ENCODE measurements at places on chromosomes 2 and 18.
A peak's percentile ranks its signal among the peaks of the same experiment; 100 is the strongest.

- no peak for DNase-seq
Measured at GRCh38 chr2:23350041-23350791, 34.8 kb upstream of the KLHL29 start.

DNA sequence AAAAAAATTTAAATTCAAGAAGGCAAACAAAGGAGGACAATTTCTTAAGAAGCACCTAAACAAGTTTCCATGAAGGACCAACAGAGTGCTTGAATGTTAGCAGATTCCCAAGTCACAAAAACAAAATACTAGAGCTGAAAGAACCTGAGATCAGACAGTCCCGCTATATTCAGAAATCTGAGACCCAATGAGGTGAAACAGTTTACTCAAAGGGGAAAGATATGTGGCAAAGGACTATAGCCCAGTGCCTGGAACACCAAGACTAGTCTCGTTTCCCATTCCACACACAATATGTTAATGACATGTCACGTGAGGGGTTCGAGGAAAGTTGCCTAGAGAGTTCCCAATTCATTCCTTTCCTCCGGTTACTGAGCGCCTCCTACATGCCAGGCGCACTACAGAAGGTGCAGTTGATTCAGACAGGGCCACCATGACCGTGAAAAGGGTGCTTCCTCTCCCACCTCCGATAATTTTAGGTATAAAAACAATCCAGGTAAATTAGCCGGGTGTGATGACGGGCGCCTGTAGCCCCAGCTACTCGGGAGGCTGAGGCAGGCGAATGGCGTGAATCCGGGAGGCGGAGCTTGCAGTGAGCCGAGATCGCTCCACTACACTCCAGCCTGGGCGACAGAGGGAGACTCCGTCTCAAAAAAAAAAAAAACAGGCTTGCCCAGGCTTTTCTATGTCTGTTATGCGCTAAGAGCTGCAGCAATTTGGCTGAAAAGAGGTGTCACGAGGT lies 617 bp downstream of the SRBD1 start:
- peak; percentile 45 for DNase-seq

GRCh38 chr2:17628349-17629261 lies 88.1 kb downstream of the VSNL1 start:
- DNase-seq, result peak; percentile 81

GRCh38 chr18:59202258-59202820 lies 17.6 kb upstream of the GRP start:
- no peak for DNase-seq

- no peak for DNase-seq
Measured at GRCh38 chr2:10297191-10297830, 5.4 kb upstream of the HPCAL1 start.

DNA sequence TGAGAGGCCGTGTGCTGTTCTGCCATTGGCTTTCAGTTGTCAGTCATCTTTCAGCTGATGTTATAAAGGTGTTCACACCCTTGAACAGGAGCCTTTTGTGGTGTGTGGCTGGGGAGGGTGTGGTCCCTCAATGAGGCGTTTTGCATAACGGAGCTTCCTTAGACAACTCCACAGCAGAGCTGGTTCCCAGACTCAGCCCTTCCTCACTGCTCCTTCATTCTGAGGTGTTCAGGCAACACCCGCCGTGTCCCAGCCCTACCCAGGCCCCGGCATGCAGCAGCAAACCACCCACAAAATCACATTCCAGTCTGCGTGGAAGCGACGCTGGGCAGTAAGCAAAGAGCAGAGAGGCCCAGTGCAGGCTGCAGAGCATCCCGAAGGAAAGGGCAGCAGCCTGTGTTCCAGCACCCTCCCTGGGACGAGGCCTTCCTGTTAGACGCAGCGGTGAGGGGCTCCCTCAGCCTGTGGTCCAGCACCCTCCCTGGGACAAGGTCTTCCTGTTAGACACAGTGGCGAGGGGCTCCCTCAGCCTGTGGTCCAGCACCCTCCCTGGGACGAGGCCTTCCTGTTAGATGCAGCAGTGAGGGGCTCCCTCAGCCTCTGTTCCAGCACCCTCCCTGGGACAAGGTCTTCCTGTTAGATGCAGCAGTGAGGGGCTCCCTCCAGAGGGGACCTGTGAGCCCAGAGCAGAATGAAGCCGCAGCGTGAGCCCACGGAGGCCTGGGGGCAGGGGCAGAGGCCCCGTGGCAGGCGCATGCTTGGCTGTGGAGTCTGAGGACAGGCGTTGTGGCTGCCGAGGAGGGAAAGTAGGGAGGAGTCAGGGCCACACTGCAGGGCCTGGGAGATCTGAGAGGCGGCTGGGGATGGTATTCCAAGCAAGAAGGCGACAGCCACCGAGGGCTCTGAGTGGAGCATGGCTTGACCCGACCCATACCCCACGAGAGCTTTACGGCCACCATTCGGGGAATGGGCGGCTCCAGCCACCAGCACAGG lies 201.8 kb upstream of the HDAC4 start:
- no peak for DNase-seq

DNA sequence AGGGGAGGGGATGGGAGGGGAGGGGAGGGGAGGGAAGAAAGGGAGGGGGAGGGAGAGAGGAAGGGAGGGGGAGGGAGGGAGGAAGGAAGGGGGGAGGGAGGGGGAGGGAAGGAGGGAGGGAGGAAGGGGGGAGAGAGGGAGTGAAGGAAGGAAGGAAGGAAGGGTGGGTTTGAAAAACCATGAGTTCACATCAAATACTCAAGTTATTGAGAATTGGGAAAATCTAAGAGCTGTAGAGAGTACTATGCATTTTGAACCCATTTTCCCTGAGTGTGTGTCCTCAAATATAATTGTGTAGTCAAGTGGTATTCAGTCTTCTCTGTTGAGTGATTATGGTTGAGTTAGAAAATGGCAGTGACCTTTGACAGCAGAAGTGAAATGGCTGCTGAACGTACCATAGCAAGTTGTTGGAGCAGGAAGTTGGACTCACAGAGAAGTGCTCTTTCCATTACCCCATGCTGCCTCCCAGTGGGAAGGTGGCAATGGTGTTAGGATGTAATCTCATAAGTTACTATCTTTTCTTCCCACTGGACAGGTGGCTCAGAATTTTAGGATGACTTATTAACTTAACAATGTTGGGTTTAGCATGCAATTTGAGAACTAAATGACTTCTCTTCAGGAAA lies 214.6 kb downstream of the SETBP1 start:
- no peak for DNase-seq

- DNase-seq, result no peak
Measured at GRCh38 chr18:49021433-49022129, 70.8 kb upstream of the SMAD7 start.

- DNase-seq, result no peak
Measured at GRCh38 chr2:124437811-124438210, 412.7 kb downstream of the CNTNAP5 start.

- DNase-seq, result no peak
Measured at GRCh38 chr2:231174211-231174651, 24.2 kb upstream of the ARMC9 start.

- DNase-seq, result no peak
Measured at GRCh38 chr2:231159306-231159705, 34.5 kb upstream of the HTR2B start.

- DNase-seq, result no peak
Measured at GRCh38 chr2:102070058-102070642, 72.4 kb upstream of the IL1R1 start.

GRCh38 chr18:54807303-54807702 lies 21.0 kb upstream of the RAB27B start:
- no peak for DNase-seq

- DNase-seq, result no peak
Measured at GRCh38 chr2:83633423-83633822, 825.7 kb downstream of the SUCLG1 start.

- no peak for DNase-seq
Measured at GRCh38 chr18:7677001-7677400, 109.9 kb downstream of the PTPRM start.

- DNase-seq, result peak; percentile 13
Measured at GRCh38 chr18:63511285-63511684, 30.9 kb upstream of the SERPINB12 start.

- DNase-seq, result no peak
Measured at GRCh38 chr18:11963991-11964484, 17.3 kb upstream of the IMPA2 start.

- DNase-seq, result no peak
Measured at GRCh38 chr2:120321721-120322284, 24.1 kb upstream of the INHBB start.

- no peak for DNase-seq
Measured at GRCh38 chr18:61964616-61965015, 71.8 kb upstream of the RNF152 start.

- DNase-seq, result no peak
Measured at GRCh38 chr2:12119841-12120240, 373.4 kb downstream of the LPIN1 start.

DNA sequence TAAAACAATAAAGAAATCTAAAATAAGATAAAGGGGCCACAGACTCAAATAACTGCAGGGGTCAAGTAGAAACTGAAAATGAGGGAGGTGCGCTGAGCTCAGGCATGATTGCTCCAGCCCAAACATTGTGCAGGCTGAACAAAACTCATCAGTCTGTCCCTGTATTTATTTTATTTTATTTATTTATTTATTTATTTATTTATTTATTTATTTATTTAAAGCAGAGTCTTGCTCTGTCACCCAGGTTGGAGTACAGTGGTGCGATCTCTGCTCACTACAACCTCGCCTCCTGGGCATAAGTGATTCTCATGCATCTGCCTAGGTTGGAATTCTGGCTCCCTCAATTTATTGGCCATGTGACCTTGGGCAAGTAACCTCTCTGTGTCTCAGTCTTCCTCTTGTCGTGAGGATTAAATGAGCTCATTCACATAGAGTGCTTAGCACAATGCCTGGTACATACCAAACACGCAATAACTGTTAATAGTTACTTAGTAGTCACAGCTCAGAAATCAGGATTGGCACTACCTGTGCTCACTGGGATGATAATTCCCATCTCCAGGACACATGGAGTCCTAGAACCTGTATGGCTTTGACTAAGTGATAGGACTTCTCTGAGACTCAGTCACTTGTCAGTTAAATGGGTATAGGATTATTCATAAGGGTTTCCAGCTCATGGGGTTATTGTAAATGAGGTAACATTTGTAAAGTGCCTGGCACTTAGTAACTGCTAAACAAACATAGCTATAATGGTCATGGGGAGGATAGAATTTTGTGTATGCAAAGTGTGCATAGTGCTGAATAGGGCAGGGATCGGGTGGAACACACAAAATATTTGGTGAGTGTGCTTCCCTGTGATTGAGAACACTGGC lies 6.0 kb downstream of the SPEG start:
- DNase-seq, result no peak

- no peak for DNase-seq
Measured at GRCh38 chr2:209976698-209977385, 25.6 kb upstream of the RPE start.

DNA sequence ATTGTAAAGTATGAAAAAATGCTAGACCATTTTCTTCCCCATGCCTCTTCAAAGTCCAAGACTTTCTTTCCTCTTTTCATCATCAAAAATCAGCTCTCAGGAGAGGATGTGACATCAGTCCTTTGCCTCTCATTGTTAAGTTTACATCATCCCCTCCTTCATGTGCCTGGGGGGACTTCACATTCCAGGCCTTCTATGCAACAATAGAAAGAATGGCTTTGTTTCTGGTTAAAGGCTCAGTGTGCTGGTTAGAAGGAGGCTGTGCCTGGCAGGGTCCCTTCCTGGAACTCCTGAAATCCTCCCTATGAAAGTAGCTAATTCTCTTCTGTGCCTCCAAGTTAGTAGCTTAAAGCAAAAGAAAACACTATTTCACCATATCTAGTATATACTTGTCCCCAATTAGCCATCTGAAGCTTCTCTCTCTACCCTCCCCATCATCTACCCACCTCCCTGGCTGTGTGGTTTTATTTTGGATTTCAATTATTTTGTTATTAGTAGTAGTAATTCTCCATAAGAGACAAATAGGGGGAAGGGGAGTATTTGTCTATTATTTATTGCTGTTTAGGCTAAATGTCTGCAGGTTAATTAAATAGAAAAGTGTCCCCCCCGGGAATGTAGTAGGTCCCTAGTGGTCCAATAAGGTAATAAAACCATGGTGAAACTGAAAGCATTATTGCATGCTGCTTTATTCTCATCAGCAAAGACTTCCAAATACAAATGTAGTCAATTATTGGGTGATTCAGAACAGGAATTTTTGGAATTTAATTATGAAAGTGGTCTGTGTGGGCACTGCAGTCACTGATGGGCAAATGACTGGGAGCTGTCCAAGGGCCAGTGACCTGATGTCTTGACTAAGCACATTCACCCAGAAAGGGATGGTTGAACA lies 69.0 kb downstream of the CPO start:
- DNase-seq, result no peak

DNA sequence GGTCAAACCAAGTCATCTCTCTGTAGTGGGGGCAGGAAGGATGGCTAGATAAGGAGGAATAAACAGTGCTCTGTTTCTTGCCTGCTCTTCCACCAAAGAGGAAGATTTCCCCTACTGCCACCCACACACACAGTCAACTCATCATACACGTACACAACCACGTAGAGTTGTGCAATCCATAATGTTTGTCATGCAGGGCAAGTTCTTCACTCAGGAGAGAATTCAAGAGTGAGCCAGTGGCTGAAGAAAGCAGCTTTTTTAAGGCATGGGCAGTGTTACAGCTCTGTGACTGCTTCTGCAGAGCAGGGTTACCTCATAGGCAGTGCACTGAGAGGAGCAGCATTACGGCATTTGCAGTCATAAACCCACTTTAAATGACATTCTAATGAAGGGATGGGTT lies 283.0 kb downstream of the RND3 start:
- no peak for DNase-seq

GRCh38 chr2:64274399-64275173 lies 130.4 kb upstream of the PELI1 start:
- no peak for DNase-seq

GRCh38 chr18:49071778-49072177 lies 121.0 kb upstream of the SMAD7 start:
- no peak for DNase-seq

GRCh38 chr2:127049927-127050802 lies 56.8 kb downstream of the BIN1 start:
- DNase-seq, result no peak

DNA sequence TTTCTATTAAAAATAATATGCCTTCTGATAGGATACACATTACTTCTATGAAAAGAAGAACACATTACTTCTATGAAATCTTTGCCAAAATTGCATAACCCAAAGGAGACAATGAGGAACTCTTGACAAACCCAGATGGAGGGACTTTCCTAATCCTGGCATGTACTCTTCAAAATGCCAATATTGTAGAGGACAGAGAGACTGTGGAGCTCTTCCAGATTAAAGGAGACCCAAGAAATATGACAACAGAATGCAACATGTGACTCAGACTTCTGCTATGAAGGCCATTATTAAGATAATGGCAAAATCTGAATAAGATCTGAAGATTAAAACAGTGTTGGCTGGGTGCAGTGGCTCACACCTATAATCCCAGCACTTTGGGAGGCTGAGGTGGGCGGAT lies 22.2 kb downstream of the SOWAHC start:
- no peak for DNase-seq

GRCh38 chr2:122136056-122136455 lies 380.6 kb downstream of the TSN start:
- no peak for DNase-seq
